ENCODE measurements at places on chromosomes 13 and 19.

DNA sequence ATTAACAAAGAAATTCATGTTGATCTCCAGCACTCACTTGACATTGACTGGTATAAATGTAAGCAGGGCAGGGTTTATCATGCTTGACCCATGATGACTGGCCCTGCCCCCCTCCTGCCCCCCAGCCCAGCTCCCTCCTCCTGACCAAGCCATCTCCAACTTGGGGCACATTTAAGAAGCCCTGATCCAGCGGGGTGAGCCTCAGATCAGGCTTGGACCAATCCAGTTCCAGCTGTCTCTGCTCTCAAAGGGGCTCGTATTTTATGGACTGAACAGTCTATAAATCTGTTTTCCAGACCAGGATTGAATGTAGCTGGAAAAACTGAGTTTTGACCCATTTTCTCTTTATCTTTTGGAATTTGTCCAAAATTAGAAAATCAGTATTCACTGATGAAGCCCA, 100.0 kb downstream of the COL4A1 start:
- no peak for DNase-seq

DNA sequence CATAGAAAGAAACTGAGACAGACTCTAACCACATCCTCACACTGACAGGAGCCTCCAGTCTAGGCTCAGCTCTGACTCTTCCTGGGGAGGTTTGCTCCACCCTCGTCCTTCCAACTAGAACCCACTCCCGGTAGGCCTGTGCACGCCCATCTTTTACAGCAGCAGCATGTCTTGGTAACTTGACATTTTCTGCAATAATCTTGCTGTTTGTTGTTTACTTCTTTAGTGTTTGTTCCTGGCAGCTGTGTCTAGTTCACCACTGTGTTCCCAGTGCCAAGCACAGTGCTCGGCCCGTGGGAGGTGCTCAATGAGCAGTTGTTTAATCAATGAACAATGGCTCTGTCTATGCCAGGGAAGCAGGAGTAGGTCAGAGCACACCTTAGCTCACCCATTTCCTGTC, 23.1 kb upstream of the ZNF729 start:
- no peak for DNase-seq

GRCh38 chr19:14006766-14007562, 844 bp upstream of the RFX1 start:
- no peak for DNase-seq

DNA sequence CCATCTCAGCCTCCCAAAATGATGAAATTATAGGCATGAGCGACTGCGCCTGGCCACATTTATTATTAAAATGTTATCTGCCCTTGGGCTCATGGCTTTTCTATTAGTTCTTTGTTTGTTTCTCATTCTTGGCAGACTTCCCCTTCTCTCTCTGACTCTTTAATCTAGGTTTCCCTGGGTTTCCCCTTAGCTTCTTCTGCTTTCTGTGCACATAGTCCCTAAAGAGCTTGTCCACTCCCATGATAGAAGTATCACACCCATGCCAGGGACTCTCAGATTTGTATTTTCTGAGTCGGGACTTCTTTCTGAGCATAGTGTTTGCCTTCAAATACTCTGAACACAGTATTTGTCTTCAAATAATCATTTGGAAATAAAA, 38.6 kb upstream of the ITM2B start:
- DNase-seq, result no peak

DNA sequence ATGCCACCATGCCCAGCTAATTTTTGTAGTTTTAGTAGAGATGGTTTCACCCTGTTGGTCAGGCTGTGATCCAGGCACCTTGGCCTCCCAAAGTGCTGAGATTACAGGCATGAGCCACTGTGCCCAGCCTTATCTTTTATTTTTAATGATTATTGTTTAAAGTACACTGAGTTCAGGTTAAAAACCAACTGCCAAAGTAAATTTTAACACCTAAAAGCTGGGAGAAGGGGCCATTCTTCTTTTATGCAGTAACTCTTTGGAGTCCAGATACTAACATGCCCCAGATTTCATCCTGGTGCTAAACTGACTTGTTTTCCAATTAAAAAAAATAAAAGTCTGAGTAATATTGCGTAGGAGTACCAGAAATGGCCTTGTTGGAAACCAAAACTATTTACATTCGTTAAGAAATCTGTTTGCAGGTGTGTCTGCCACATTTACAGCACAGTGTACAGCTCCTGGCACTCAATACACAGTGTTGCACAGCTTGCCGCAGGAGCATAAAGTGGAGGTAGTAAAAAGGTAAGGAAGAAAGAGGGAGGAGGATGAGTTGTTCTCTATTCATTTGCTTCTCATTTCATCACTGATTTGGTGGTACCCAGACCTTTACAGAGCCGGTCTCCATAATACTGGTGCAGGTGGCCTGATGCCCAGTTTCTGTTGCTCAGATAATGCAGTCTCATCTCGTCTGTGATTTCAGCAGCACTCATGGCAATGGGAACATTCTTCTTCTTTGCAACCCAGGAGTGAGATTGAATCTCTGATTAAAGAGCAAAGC, 108.9 kb downstream of the PCCA start:
- DNase-seq, result no peak

DNA sequence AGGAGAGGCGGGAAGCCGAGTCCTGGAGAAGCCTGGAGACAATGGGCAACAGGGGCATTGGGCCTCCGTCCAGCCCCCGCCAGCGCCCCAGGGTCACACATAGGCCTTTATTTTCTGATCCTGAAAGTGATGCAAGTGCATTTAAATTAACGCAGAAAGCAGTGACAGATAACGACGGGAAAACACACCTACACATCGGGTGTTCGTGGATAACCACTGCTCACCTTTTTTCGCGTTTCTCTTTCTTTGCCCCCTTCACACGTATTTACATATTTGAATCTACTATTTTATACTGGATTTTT, 30.4 kb upstream of the GRTP1 start:
- DNase-seq, result no peak

DNA sequence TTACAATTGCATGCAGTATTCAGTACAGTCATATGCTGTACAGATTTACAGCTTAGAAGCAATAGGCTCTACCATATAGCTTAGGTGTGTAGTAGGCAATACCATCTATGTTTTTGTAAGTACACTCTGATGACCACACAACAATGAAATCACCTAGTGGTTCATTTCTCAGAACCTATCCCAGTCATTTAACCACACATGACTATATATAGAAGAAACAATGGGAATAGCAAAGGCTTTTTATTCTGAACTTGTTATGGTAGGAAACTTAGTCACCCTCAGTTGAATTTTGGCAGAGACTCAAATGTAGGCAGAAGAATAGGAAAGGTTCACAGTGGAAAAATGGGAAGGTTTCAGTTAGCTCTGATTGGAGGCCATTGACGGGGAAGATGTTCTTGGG, 1075.1 kb upstream of the MIR17HG start:
- no peak for DNase-seq

DNA sequence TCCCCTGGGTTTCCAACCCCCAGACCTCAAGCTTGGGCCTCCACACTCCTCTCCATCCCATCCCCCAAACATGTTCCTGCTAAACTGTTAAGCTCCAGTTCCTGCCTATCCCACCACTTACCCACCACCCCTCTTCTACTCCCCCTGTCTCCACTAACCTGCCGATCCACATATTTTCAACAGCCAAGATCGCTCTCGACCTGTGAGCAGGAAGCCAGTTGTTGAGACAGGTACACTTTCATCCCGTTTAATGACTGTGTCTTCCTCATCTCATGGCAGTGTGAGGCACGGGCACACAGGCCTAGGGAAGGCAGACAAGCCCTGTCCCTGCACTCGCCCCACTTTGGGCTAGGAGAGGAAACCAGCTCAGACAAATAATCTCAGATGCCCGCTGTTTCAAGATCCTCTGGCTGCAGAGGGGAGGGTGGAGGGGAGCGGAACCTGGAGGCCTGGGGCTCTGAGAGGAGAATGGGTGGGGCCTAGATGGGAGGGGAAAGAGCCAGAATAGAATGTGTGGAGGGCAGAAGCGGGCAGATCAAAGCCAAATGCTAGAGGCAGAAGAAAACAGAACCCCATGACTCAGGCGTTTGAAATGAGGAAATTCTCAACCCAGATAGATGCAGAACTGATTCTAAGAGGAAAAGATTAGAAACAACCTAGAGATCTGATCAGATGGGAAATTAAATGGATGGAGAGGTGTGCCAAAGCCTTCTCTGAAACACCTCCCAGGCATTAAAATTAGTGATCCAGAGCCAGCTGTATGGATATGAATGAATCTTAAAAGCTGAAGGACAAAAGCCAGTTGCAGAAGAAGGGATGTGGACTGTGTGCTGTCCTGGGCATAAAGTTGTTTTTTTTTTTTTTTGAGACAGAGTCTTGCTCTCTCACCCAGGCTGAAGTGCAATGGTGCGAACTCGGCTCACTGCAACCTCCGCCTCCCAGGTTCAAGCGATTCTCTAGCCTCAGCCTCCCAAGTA, 16.9 kb upstream of the CYP2S1 start:
- no peak for DNase-seq

DNA sequence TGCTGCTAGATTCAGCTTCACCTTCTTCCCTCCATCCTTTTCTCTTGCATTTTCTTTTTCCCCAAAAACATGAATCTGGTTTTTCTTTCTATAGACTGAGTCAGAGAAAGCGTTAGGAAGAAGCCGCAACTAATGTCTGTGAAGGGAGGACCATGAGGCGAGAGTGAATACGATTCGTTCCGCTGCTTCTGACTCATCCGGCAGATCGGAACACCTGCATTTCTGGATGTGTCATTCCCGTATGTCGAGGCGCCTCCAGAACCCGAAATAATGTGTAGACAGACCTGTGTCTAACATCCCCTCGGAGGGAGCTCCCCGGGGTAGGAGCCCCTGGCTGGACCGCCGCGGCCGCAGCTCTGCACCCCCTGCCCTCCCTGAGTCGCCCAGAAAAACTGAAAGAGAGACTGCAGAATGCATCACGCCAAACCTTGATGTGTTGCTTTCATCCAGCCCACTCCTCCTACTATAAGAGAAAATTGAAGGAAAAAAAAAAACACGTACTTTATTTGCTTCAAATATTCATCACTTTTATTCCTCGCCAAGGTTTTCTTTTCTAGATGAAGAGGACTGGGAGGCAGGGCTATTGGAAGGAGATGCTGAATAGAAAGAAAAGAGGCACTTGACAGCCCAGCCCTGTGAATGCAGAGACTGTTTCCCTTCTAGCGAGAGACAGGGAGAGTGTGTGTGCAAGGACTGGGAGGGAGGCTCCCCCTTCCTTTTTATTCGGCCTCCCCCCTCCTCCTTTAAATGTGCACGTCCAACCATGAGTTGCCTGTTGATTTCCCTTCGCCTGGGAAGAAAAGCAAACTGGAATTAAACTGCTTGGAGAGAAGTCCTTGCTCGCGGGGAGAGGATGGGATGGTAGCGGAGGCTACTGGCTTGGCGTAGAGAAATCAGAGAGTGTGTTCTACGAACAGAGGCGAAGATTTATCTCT, 616 bp upstream of the PCDH17 start:
- DNase-seq, result no peak

GRCh38 chr13:35600137-35600536, 123.6 kb upstream of the MAB21L1 start:
- no peak for DNase-seq

- DNase-seq, result no peak
Observed at GRCh38 chr13:110559429-110559943, 2.0 kb downstream of the RAB20 start.

DNA sequence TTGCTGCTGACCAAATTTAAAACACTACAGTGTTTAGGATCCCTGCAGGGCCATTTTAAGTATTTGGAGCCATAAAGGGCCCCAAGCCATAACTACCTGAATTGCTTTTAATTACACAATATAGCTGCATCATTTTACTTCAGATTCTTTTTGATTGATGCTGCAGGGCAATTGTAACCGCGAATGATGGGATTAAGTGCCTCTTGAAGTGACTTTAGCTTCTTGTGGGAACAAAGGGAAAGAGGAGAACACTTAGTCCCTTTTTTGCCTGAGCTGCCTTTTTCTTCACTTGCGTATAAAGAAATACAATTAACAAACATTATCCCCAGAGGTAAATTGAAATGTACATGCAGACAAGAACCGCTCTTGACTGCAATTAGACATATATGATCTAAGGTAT, 228.5 kb downstream of the ZIC5 start:
- DNase-seq, result no peak

GRCh38 chr19:5642204-5642603, 19.3 kb downstream of the SAFB start:
- DNase-seq, result no peak

GRCh38 chr13:113804017-113804702, 45.1 kb downstream of the TMEM255B start:
- DNase-seq, result no peak

DNA sequence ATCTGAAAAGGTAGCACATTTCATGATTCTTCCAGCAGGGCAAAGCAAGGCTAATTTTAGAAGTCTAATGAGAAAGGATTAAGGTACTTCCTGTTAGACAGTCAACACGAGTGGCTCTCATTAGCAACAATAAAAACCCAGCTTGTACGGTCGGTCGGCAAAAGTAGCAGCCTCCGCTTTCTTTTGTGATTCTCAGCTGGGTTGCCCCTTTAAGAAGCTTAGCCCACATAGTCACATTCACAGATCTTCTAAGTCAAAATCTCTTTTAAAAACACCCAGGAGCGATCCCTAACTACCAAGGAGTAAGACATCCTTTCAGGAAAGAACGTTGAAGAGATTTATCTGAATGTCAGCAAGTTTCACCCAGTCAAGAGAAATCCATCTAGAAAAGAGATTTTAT, 684.8 kb downstream of the DIAPH3 start:
- DNase-seq, result no peak

DNA sequence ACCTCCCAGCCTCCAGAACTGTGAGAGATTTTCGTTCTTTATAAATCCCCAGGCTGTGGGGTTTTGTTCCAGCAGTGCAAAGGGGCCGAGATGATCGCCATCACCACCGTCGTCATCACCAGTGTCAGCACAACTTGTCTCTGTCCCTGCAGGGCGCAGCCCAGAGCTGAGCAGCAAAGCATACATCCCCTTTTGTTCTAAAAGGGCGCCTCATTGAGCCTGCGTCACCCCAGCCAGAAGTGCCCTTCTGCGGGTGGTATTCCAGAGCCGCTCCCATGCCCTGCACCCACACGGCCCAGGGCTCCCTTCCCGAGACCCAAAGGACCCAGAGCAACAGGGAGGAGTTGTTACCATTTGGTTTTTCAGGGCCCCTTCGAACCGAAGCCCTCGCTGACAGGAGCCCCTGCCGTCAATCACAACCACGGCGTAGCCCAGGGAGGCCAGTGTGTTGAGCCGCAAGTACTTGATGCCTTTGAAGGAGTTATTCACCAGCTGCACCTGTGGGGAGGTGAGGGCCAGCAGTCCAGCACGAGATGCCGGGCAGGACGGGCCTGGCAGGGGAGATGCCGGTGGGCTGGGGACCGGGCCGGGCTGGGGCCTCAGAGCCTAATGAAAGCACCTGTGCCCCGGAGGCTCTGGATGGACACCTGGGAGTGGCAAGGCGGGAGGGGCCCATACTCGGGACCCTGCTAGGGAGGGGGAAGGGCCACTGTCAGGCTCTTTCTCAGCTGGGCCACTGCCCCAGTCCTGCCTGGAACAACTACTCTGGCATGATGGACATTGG, 14.4 kb upstream of the MYDGF start:
- DNase-seq, result no peak

- no peak for DNase-seq
Observed at GRCh38 chr19:34254698-34255432, 511 bp downstream of the GARRE1 start.

- DNase-seq, result no peak
Observed at GRCh38 chr19:31519908-31520307, 170.7 kb upstream of the TSHZ3 start.
